ENCODE measurements at places on chromosomes 7 and 10. TPM values are rescaled to one million over a fixed set of nuclear protein-coding genes. Genes with fewer than 3 reads are reported as not detected.

The SFTPA1 gene
- not detected for total RNA-seq

The SHH gene
- not detected for total RNA-seq

The CNTNAP2 gene
- total RNA-seq = 0.99 TPM

The CHAT gene
- not detected for total RNA-seq

The SLC18A2 gene
- total RNA-seq = 0.05 TPM

The ADAMTS14 gene
- 0.47 TPM for total RNA-seq

The TYSND1 gene
- total RNA-seq = 6.4 TPM
